ENCODE measurements at places on chromosomes 3 and 15. TPM values are rescaled to one million over a fixed set of nuclear protein-coding genes. Genes with fewer than 3 reads are reported as not detected.

Gene CILP
- not detected for total RNA-seq

GRCh38 chr3:131730581-131730980, 227.8 kb upstream of the MRPL3 start:
- no peaks in the 10 kb centered on the region for H3K27me3 ChIP-seq
- DNase-seq: no peak
- H3K36me3 ChIP-seq: no peaks in the 10 kb centered on the region
- no peak overlapping the region for H3K4me3 ChIP-seq
- peaks cover 1% of the 10 kb centered on the region for H3K4me1 ChIP-seq

- H3K4me3 ChIP-seq: no peak overlapping the region
- DNase-seq: no peak
- H3K27me3 ChIP-seq: no peaks in the 10 kb centered on the region
- H3K4me1 ChIP-seq: peaks cover 31% of the 10 kb centered on the region
- peaks cover 39% of the 10 kb centered on the region for H3K36me3 ChIP-seq
Observed at GRCh38 chr3:16411441-16411840, 102.1 kb downstream of the RFTN1 start.

Gene ITGB5
- total RNA-seq: 0.18 TPM

GRCh38 chr3:37610529-37610928, 251.2 kb upstream of the CTDSPL start:
- H3K27ac ChIP-seq: no peak overlapping the region
- no peak for DNase-seq
- H3K36me3 ChIP-seq: no peaks in the 10 kb centered on the region

- H3K4me1 ChIP-seq: peaks cover 52% of the 10 kb centered on the region
- peak overlapping the region; percentile 70 for H3K27ac ChIP-seq
- H3K27me3 ChIP-seq: peaks cover 23% of the 10 kb centered on the region
- peaks cover 5% of the 10 kb centered on the region for H3K36me3 ChIP-seq
- peak; percentile 57 for DNase-seq
Observed at GRCh38 chr15:73632670-73633058, 525 bp downstream of the NPTN start.

GRCh38 chr3:128006061-128007032, 45.9 kb upstream of the SEC61A1 start:
- peaks cover 4% of the 10 kb centered on the region for H3K27me3 ChIP-seq
- H3K4me3 ChIP-seq: no peak overlapping the region
- peaks cover 1% of the 10 kb centered on the region for H3K4me1 ChIP-seq
- H3K36me3 ChIP-seq: no peaks in the 10 kb centered on the region
- no peak for DNase-seq
- H3K27ac ChIP-seq: no peak overlapping the region

Gene ZNF660
- 0.18 TPM for total RNA-seq

DNA sequence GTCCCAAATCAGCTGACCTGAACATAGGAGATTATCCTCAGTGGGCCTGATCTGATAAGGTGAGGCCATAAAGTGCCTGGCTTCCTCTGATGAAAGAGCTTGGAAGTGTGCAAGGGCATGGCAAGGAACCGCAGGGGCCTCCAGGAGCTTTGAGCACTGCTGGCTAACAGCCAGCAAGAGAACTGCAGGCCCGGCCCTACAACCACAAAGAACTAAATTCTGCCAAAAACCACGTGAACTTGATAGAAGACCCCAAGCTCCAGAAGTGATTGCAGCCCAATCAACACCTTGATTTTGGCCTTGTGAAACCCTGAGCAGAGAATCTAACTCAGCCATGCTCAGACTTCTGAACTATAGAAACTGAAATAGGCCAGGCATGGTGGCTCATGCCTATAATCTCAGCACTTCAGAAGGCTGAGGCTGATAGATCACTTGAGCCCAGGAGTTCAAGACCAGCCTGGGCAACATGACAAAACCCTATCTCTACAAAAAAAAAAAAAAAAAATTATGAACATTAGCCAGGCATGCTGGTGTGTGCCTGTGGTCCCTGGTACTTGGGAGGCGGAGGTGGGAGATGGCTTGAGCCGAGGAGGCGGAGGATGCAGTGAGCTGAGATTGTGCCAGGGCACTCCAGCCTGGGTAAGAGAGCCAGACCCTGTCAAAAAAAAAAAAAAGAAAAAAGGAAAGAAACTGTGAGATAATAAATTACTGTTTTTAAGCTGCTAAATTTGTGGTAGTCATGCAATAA, 7.7 kb upstream of the DIS3L start:
- H3K36me3 ChIP-seq: no peaks in the 10 kb centered on the region
- no peak overlapping the region for H3K4me3 ChIP-seq
- peaks cover 6% of the 10 kb centered on the region for H3K27me3 ChIP-seq
- H3K4me1 ChIP-seq: peaks cover 5% of the 10 kb centered on the region

GRCh38 chr3:12190221-12190807, 31.6 kb upstream of the TIMP4 start:
- DNase-seq: no peak
- H3K36me3 ChIP-seq: no peaks in the 10 kb centered on the region
- H3K4me3 ChIP-seq: no peak overlapping the region
- peaks cover 69% of the 10 kb centered on the region for H3K4me1 ChIP-seq

DNA sequence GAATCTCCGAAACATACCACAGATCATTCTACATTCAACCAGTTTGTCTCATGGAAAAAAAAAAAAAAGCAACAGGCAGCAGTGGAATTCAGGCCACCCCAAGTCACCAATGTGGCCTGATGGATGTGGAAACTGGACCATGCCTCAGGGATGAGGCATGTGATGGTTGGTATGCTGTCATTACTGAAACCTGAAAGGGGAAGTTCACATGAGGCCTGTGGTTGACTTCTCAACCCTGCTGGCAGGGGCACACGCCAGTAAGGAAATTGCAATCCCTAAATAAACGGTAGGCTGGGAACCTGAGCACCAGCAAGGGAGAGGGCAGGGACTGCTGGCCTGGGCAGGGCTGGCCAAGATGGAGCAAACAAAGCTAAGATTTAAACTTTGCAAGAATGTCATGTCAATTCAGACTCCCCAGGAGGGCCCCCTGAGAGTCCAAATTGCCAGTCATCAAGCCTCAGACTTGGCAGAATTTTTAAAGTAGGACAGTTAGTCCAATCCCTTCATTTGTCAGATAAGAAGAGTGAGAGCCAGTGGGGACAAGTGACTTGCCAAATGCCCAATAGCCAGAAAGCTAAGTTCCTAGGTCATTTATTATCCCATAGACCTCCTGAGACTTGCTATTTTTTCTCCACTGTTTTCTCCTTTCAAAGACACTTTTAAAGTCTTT, 310.4 kb downstream of the ERC2 start:
- H3K36me3 ChIP-seq: no peaks in the 10 kb centered on the region
- no peak overlapping the region for H3K4me3 ChIP-seq
- no peak overlapping the region for H3K27ac ChIP-seq

DNA sequence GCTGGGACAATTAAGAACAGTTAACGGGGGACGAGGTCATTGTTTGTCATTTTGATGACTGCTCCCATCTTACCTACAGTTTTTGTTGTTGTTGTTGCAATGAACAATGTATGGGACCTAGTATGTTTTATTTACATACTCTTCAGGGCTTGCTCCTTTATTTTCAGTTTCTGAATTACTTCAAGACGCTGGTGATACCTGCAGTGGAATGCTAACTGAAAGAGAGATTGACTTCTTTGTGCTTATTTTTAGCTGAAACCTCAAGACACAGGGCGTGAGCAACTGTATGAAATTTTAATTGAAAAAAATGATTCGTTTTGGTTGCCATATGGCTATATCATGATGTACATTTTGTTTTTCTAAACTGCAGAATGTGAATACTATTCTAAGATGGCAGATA, 297.9 kb downstream of the EDEM1 start:
- H3K27ac ChIP-seq: no peak overlapping the region
- H3K4me1 ChIP-seq: no peaks in the 10 kb centered on the region
- DNase-seq: no peak
- no peaks in the 10 kb centered on the region for H3K27me3 ChIP-seq

- H3K36me3 ChIP-seq: no peaks in the 10 kb centered on the region
- H3K4me3 ChIP-seq: no peak overlapping the region
- no peak for DNase-seq
- H3K4me1 ChIP-seq: peaks cover 8% of the 10 kb centered on the region
- no peak overlapping the region for H3K27ac ChIP-seq
Observed at GRCh38 chr3:67291287-67292252, 293.5 kb downstream of the KBTBD8 start.

Gene CCR5
- 87.0 TPM for total RNA-seq

DNA sequence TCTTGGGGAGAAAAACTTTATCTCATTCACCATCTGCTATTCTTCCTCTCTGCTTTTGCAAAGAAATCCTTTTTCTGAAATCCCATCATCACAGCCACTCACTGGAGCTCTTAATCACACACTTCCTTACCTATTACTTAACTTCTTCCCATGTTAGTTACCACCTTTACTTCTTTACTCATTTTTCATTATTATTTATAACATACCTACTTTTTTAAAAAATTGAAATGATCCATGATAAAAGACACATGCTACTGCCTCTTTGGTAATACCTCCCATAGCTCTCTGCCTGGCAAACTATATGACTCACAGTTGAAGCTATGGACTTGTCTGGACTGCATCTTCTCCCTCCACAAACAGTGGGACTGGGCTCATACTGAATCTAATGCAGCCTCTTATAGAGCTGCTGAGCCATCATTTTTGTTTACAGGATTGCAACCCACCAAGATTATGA, 150.3 kb downstream of the TNIK start:
- peaks cover 16% of the 10 kb centered on the region for H3K4me1 ChIP-seq
- no peak for DNase-seq

Gene TTLL13
- 0.80 TPM for total RNA-seq

DNA sequence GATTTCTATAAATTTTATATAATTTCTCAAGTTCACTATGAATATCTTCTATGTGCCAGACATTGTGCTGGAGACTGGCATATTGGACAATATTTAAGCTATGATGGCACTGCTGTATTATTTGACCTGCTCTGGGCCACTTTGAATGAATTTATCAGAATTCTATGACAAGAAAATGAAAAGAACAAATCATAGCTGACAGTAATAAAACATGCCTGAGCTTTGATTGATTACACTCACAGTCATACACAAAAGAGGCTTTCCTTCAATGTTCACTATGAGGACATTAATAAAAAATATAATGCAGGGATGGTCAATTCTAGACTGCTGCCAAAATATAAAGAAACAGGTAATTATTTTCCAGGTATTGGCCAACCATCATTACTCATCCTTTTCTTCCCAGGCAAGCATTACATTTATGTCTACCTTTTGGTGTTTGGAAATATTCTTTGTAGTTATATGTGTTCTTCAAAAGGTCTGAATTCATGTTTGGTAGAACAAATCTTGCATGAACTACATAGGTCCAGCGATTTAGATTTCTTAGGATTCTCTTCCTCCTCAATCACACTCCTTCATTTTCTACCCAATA, 81.0 kb upstream of the ALCAM start:
- H3K36me3 ChIP-seq: no peaks in the 10 kb centered on the region
- H3K4me3 ChIP-seq: no peak overlapping the region
- no peak overlapping the region for H3K27ac ChIP-seq
- DNase-seq: no peak
- H3K27me3 ChIP-seq: peaks cover 10% of the 10 kb centered on the region

- DNase-seq: no peak
- H3K4me3 ChIP-seq: no peak overlapping the region
- no peaks in the 10 kb centered on the region for H3K27me3 ChIP-seq
- H3K4me1 ChIP-seq: peaks cover 50% of the 10 kb centered on the region
- peaks cover 18% of the 10 kb centered on the region for H3K36me3 ChIP-seq
Observed at GRCh38 chr3:106339551-106339950, 470.7 kb upstream of the CBLB start.

- peaks cover 45% of the 10 kb centered on the region for H3K27me3 ChIP-seq
- H3K36me3 ChIP-seq: no peaks in the 10 kb centered on the region
- no peak for DNase-seq
- H3K4me3 ChIP-seq: no peak overlapping the region
- no peak overlapping the region for H3K27ac ChIP-seq
- H3K4me1 ChIP-seq: peaks cover 1% of the 10 kb centered on the region
Observed at GRCh38 chr15:89384176-89384604, 49.6 kb upstream of the POLG start.

Gene CMTM8
- total RNA-seq: 4.0 TPM

- H3K27me3 ChIP-seq: peaks cover 69% of the 10 kb centered on the region
- H3K4me3 ChIP-seq: no peak overlapping the region
- peak overlapping the region; percentile 38 for H3K27ac ChIP-seq
- peaks cover 44% of the 10 kb centered on the region for H3K4me1 ChIP-seq
- H3K36me3 ChIP-seq: peaks cover 4% of the 10 kb centered on the region
- DNase-seq: no peak
Observed at GRCh38 chr15:70478251-70478990, 284.9 kb downstream of the UACA start.

All from activated CD8-positive, alpha-beta memory T cell treated with anti-CD3 and anti-CD28 coated beads, Interleukin-2, amount 10 ng/mL, durations not matched to agents 7 days and 5 days (primary cell).